ENCODE measurements at places on chromosomes 7 and 10. TPM values are rescaled to one million over a fixed set of nuclear protein-coding genes. Genes with fewer than 3 reads are reported as not detected.

ASB4 gene
- polyA plus RNA-seq = not detected

BTAF1 gene
- polyA plus RNA-seq = 9.6 TPM

GRCh38 chr10:30694518-30695228 lies 65.1 kb upstream of the LYZL2 start:
- no peak for DNase-seq
- H3K4me3 ChIP-seq = peak overlapping the region; percentile 69
- H3K27ac ChIP-seq = peak overlapping the region; percentile 65
- peaks cover 38% of the 10 kb centered on the region for H3K4me1 ChIP-seq

GRCh38 chr10:63166742-63167258 lies 33.7 kb downstream of the NRBF2 start:
- H3K4me1 ChIP-seq = no peaks in the 10 kb centered on the region
- H3K27ac ChIP-seq = no peak overlapping the region
- no peaks in the 10 kb centered on the region for H3K27me3 ChIP-seq
- DNase-seq = peak; percentile 63
- H3K4me3 ChIP-seq = no peak overlapping the region
- peaks cover 30% of the 10 kb centered on the region for H3K36me3 ChIP-seq

DNA sequence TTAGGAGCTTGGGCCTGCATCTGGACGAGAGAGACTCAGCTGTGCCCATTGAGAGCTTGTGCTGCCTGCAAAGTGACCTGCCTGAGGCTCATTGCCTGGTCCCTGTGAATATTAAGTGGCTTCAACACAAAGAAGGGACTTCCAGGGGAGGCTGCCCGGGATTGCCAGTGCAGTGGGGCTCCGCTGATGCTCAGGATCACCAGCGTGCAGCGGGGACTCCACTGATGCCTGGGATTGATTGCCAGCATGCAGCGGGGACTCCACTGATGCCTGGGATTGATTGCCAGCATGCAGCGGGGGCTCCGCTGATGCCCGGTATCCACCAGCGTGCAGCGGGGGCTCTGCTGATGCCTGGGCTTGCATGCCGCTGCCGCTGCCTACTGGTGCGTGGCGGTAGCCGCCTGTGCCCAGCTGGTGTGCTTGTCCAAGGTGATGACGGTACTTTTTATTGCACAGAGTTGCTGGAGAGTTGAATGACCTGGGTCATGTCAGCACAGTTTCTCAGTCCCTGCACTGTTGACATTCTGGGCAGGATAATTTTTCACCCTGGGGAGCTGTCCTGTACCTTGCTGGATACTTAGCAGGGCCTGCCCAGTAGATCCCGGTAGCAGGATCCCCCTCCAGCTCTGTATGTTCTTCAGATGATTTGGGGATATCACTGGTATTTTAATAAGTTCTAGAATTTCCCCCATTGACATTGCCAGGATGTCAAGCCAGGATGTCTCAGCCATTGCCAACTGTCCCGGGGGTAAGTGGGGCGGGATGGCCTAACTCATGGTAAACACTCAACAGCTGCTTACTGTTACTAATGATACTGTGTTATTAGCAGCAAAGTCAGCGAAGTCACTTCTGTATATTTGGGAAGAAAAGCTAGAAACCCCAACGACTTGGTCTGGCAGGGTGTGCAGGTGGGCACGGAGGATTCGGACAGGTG lies 13.0 kb downstream of the DOCK1 start:
- H3K36me3 ChIP-seq = no peaks in the 10 kb centered on the region
- no peak overlapping the region for H3K27ac ChIP-seq
- DNase-seq = no peak
- no peaks in the 10 kb centered on the region for H3K4me1 ChIP-seq
- no peak overlapping the region for H3K4me3 ChIP-seq

- peaks cover 8% of the 10 kb centered on the region for H3K36me3 ChIP-seq
- peak within 1 kb of the TSS; percentile 81 for H3K27ac ChIP-seq
- H3K4me1 ChIP-seq = peaks cover 29% of the 10 kb centered on the region
- H3K4me3 ChIP-seq = peak within 1 kb of the TSS; percentile 79
- peak; percentile 22 for DNase-seq
Observed at GRCh38 chr7:832167-832967, at the start of gene SUN1. SUN1 (plus strand) TSS chr7:832476; CDS start chr7:832525, 49 bp downstream.

DNA sequence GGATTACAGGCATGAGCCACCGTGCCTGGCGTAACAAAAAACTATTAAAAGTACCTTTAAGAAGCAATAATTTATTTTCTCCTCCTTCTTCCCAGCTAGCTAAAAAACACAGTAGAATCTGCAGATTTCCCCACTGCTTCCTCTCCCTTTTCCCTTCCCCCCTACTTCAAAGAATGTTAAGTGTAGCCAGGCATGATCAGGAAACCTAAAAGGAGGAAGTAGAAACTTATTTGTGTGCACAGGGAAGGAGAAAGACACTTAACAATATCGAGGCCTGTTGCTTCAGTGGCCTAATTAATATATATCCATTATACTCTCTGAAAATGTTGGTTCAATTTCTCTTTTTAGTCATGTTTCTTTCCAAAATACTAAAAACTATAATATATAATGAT lies 127.7 kb downstream of the NRBF2 start:
- H3K27me3 ChIP-seq = no peaks in the 10 kb centered on the region
- H3K4me1 ChIP-seq = peaks cover 92% of the 10 kb centered on the region

GRCh38 chr10:86681047-86681446 lies 12.7 kb downstream of the LDB3 start:
- H3K36me3 ChIP-seq = no peaks in the 10 kb centered on the region
- H3K4me3 ChIP-seq = no peak overlapping the region
- DNase-seq = no peak
- H3K4me1 ChIP-seq = no peaks in the 10 kb centered on the region
- H3K27ac ChIP-seq = no peak overlapping the region

- no peak overlapping the region for H3K4me3 ChIP-seq
- DNase-seq = peak; percentile 14
- peaks cover 17% of the 10 kb centered on the region for H3K4me1 ChIP-seq
- no peak overlapping the region for H3K27ac ChIP-seq
- no peaks in the 10 kb centered on the region for H3K27me3 ChIP-seq
- no peaks in the 10 kb centered on the region for H3K36me3 ChIP-seq
Observed at GRCh38 chr7:150937848-150938561, 40.1 kb downstream of the KCNH2 start.
